ENCODE measurements at places on chromosomes 1 and 21.

- no peak for DNase-seq
Measured at GRCh38 chr1:178086766-178087165, 7.1 kb upstream of the RASAL2 start.

GRCh38 chr1:22745669-22746585 is 35.3 kb downstream of the EPHB2 start:
- no peak for DNase-seq

DNA sequence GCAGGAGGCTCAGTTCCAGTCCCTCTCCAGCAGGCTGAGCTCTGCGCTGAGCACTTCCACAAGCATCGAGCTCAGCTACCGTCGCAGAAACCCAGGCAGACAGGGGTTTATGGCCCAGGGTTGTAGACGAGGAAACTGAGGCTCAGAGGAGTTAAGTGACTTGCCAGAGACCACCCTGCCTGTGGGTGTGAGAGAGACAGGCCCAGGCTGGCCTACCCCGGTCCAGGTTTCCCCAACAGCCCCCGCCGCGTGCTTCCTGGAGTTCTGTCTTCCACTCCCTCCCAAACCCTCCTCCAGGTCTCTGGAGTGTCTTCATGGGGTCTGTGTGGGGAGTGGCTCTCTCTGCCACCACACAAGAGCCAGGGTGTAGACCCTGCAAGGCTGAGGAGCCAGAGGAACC is 615.9 kb downstream of the PTPRU start:
- DNase-seq, result no peak

GRCh38 chr1:203663821-203664220 is 37.2 kb downstream of the ATP2B4 start:
- no peak for DNase-seq

- DNase-seq, result no peak
Measured at GRCh38 chr1:77672374-77672773, 10.1 kb downstream of the ZZZ3 start.

- DNase-seq, result no peak
Measured at GRCh38 chr1:213719462-213719861, 268.3 kb upstream of the PROX1 start.

DNA sequence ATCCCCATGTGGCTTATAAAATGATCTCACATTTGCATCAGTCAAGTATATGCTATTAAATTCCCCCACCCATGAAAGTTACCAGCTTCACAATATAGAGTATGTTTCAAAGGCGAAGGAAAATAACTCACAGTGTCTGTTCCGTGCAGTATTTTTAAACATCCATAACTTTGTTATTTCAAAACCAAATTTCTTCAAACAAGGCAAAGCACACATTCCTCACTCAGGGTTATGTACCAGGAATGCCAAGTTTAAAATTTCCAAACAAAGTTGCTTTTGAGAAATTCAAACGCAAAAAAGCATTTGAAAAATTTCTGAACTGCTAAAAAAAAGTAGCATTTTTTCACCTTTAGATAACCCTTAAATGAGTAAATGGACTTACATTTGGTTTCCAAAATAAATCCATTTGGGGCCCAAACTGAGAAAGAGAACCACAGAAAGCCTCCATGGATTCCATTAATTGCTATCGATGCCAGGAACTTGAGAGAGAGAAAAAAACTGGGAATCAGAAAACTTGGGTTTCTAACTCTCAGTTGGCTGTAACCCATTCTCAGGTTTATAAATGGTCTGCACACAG is 149.5 kb downstream of the SLC30A10 start:
- DNase-seq, result no peak

DNA sequence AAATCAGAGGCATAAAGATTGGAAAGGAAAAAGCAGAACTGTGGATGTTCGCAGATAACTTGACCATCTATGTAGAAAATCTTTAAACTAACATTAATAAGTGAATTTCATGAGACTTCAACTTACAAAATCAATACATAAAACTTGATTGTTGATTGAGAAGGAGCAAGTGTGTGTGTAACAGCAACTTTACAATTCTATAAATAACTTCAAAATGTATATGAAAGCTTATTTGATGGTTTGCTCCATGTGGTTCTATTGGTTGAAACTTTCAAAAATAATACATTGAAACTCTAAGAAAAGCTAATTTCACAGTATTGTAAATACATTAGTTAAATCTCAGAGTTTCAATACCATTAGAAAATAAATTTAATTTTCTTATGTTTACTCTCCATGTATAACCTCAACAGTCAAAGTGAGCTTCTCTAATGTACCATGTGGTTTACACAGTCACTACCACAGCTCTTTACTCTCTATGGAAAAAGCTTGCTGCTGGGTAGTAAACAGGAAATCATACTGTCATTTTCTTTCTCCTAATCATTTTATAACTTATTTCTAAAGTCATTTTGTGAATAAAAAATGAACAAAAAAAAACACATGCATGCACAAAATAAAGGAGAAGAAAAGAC is 12.0 kb downstream of the AKT3 start:
- DNase-seq, result no peak

- no peak for DNase-seq
Measured at GRCh38 chr21:43204638-43205037, 35.8 kb downstream of the CRYAA start.

DNA sequence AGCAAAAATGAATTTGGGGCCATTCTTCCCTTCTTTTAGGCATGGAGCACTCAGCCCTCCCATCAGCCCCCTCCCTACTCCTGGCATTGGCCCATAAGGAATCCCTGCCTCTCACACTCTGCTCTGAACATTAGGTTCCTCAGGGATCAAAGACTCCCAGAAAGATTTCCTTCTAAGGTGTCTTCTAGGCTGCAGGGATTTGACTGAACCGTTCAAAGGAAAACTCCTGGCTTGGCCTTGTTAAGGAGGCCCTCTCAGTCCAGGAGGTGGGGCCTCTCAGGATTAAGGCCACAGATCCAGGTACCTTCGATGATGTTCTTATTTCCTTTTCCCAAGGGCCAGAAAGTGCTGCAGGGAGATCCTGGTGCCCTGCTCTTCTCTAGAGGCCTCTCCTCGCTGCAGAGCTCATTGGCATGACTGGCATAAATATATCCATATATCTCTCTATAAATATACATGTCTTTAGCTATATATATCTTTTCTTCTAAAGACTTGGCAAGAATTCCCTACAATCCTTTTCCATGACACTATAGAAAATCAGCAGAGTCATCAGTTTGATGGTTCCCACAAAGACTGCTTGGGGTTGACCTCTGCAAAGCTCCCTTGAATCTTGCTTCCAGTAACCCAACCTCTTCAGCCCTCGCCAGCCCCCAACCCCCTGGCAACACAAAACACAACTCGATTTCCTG is 59.1 kb downstream of the PLXNA2 start:
- DNase-seq, result no peak

- DNase-seq, result no peak
Measured at GRCh38 chr1:164841702-164842465, 282.9 kb downstream of the PBX1 start.

GRCh38 chr1:201409440-201409839 is 10.3 kb upstream of the LAD1 start:
- no peak for DNase-seq

- no peak for DNase-seq
Measured at GRCh38 chr1:40314721-40315238, 2.3 kb downstream of the COL9A2 start.

- DNase-seq, result no peak
Measured at GRCh38 chr1:3292868-3293562, 161.4 kb upstream of the ARHGEF16 start.

GRCh38 chr1:92134331-92134730 is 54.2 kb downstream of the BTBD8 start:
- no peak for DNase-seq

DNA sequence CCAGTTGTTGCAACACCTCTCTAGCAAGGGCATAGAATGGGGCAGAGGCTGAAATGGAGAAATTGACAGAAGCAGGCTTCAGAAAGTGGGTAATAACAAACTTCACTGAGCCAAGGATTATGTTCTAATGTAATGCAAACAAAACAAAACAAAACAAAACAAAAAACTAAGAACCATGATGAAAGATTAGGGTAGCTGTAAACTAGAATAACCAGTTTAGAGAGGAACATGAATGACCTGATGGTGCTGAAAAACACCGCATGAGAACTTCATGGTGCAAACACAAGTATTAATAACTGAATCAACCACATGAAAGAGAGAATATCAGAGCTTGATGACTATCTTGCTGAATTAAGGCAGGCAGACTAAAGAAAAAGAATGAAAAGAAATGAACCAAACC is 1707.7 kb downstream of the BRINP3 start:
- DNase-seq, result no peak

- DNase-seq, result peak; percentile 57
Measured at GRCh38 chr1:150613061-150613920, 16.1 kb downstream of the ENSA start.

DNA sequence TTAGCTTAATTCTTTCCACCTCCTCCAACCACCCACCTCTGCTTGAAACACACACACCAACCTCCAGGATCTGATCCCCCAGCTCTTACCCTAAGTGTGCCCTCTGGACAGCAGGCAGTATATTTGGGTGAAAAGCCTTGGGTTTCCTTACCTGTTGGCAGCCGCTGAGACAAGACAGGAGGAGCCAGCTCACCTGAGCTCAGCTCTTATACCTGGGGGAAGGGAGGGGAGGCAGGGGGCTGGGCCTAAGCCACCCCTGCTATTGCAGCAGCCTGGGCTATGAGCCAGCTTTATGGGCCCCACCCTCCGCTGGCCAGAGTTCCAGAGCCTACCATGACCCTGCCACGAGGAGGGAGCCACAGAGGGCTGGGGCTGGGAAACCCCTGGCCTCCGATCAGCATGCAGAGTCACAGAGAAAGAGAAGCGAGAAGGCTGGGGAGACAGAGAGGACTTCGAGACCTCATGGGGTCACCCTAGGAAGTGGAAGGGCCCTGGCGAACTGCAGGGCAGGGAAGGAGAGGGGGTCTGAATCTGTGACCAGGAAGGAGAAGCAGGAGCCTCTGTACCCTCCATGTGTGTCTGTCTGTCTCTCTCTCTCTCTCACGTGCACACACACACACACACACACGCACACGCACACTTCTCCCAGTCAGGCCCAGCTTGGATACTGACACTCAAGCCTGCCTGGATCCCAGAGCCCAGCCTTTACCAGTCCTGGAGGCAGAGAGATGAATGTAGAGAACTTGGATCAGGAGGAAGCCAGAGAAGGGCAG is at the start of gene S100A14:
Gene S100A14 (minus strand): TSS at position 182 of the 773 bp plus-strand sequence. CDS start 467 bp downstream, outside the sequence.
- no peak for DNase-seq

DNA sequence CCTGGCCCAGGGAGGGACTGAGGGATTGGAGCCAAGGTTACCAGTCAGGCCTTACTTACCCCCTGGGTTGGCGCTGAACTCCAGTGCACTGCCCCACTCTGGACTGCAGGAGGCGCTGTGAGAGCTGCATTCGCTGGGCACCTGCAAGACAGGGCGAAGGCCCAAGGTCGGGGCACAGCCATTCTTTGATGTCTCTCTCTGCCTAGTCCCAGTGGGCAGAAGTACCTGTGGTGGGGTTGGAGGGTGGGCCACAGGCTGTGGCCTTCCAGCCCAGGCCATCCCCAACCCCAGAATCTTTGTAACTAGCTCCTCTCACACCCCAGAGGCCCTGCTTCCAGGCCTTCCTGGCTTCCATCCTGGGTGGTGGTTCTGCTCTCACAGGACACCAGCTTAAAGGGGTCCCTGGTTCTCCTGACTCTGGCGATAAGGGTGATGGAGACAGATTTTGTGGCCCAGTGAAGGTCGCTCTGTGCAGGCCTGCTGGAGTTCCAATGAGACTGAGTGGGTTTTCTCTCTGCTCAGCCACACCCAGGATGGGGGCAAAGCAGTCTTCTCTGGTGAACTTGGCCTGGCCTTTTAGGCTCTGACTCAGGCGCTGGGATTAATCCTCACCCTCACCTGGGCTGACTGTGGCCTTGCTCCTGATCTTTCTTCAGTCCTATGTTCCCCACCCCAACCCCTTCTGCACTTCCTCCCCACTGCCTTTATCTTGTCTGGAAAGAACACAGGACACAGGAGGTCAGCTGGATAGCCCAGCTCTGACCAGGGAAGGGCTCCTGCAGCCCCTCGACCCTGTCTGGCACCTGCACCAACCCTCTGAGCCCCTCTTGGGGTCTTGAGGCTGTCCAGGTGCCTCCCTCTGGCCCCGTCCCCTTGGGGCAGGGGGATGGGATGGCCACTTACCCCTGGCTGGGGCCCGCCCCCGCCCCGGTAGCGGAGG is 954 bp downstream of the MYOG start:
- DNase-seq, result peak; percentile 57

- DNase-seq, result no peak
Measured at GRCh38 chr1:61241411-61241838, 159.1 kb downstream of the NFIA start.

DNA sequence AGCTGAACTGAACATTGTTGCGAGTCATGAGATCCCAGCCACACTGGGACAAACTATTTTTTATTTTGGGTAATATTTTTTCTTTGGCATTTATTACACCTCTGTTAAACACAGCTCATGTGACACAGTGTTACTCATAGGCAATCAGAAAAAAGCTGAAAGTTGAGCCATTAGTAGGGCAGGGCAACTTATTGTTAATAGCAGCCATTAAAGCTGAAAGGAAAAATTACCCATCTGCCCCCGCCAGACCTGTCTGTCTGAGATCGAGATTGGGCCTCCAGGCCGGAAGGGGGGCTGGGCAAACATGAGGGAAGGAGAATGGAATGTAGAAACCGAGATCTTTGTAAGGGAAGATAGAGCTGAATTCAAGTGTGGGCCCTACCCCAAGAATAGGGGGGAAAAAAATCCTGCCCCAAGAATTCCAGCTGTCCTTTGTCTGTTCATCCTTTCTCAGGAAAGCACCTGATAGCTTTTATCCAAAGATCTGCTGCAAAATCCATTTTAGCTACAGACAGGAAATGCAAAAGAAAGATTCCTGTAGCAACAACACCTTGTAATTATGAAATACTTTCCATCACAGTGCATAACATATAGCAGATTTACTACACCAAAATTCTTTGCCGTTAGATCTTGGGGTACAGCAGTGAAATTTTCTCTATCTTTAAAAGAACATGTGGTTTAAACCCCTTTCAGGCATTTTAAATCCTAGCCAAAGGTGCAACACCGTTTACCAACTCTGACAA is 212.8 kb downstream of the PBX1 start:
- no peak for DNase-seq

GRCh38 chr1:166852918-166853317 is 13.6 kb downstream of the POGK start:
- no peak for DNase-seq

Data from stimulated activated CD4-positive, alpha-beta T cell treated with anti-CD3 and anti-CD28 coated beads, Interleukin-2, amount 100 ng/mL, for 24 hours (primary cell).